Stimulated activated CD8-positive, alpha-beta memory T cell treated with anti-CD3 and anti-CD28 coated beads, Interleukin-15, amount 100 ng/mL, for 1 hour (primary cell): ENCODE measurements at places on chromosomes 5 and 9.

DNA sequence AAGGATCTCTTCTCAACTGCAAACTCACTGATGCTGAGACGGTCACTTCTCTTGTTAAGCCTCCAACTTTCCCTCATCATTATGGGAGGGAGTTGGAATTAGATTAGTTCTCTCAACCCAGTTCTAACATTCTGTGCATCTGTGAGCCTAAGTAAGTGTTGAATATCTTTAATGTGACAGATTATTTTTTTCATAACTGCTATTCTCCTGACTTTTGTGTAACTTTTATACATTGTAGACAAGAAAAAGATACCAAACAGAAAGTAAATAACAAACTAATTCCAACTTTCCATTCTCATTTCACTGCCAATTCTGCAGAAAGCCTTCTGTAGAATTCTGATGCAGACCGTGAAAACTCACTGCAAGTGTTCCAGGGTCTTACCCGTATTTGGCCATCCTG is 813.5 kb downstream of the TLE4 start:
- no peak for DNase-seq

GRCh38 chr5:61767231-61768080 is 435.4 kb downstream of the ZSWIM6 start:
- DNase-seq = no peak

GRCh38 chr9:109082091-109082620 is 37.6 kb downstream of the TMEM245 start:
- no peak for DNase-seq

DNA sequence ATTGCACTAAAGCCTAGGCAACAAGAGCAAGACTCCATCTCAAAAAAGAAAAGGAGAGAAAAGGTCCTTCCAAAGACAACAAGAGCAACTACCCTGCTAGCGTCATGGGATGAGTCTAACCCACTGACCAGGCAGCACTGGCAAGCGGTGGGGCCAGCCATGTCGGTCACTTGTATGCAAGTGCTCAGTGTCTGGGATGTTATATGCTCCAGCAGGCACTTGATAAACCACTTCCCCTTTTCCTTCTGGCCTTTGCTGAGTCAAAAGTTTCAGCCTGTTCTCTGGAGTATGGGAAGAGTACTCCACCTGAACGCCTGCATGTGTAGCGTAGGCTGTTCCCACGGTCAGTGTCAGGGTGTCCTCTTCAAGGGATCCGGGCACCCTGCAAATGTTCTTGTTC is 9.2 kb upstream of the MXD3 start:
- no peak for DNase-seq

DNA sequence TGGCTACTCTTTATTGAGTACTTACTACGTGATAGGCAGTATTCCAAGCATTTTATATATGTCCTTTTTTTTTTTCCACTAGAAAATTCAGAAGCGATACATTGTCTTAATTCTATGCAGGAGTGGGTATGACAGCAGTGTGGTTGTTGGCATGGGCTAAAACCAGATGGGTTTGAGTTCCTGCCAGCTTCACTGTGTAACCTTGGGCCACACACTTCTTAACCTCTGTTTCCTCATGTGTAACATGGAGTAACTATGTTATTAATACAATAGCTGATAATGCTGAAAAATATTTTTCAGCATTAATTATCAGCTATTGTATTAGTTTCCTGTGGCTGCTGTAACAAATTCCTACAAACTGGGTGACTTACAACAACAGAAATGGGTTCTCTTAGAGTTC is 12.0 kb downstream of the SNX18 start:
- no peak for DNase-seq

DNA sequence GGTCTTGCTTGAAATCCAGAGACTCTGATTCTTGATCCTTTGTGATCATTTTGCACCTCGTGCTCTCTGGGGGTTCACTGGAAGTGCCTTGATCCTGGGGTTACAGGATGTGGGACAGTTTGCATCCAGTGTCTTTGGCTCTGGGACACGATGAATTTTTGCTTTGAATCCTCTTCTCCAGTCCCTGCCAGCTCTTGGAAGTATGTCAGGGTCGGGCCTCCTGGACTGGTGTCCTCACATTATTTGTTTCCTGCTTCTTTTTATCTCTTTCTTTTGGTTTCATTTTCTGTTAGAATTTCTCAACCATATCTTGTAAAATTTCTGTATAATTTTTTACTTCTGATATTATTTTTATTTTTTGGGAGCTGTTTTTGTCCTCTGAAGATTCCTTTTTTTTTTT is 34.2 kb downstream of the SECISBP2 start:
- DNase-seq = no peak

GRCh38 chr5:111243318-111243717 is 19.1 kb downstream of the CAMK4 start:
- no peak for DNase-seq

DNA sequence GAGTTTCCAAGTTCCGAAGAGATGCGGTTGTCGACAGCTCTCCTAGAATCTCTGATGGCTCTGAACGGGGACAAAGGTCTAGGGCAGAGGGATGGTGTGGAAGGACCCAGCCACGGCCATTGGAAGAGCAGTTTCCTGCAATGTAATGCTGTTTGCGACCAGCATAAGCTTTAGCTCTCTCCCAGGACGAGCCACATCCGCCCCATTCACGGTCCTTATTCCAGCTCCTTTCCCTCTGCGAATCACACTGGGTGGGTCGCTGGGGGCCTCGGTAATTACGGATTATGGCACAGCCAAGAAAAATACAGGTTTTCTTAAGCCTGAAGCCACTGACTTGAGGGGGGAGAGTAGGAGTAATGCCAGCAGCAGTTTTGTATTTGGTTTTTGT is 22.7 kb downstream of the ANXA2R start:
- no peak for DNase-seq

- DNase-seq = no peak
These were observed 119.7 kb downstream of the CHSY3 start for GRCh38 chr5:130024006-130024405.

- no peak for DNase-seq
These were observed 38.4 kb downstream of the EGR1 start for GRCh38 chr5:138503487-138504270.

GRCh38 chr9:101536938-101537337 is 3.3 kb downstream of the RNF20 start:
- DNase-seq = no peak

GRCh38 chr5:7772141-7772540 is 78.8 kb downstream of the CFAP90 start:
- DNase-seq = no peak

- no peak for DNase-seq
These were observed 16.2 kb downstream of the ATPSCKMT start for GRCh38 chr5:10233505-10233904.

- no peak for DNase-seq
These were observed 41.3 kb downstream of the MACROH2A1 start for GRCh38 chr5:135357685-135358084.

DNA sequence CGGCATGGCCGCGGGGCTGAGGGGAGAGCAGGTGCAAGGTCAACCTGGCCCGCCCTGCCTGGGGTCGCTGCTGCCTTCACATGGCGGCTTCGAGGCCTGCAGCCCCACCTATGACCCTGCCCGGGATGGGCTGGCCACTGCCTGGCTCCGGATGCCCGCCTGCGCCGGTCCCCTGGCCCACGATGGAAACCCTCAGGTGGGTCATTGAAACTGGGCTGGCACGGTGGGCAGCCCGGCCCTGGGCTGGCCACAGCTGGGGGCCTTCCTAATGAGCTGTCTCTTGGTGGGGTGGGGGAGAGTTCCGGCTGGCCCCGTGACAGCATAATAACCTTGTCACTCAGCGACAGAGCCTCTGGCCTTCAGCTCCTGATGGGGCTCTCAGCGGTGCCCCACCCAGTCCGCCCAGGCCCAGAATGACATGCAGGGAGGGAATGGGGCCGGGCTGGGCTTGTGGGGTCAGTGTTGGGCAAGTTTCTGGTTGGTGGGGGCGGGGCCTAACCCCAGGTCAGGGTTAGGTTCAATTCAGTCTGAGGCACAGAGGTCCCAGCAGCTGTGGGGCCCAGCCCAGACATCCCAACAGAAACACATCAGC is at the start of gene CCDC187:
Gene CCDC187, minus strand, starts transcription at position 270 of the 592 bp plus-strand sequence. Its CDS starts 264 bp downstream, at position 6.
- no peak for DNase-seq

- DNase-seq = no peak
These were observed 23.7 kb downstream of the ACTL7A start for GRCh38 chr9:108885643-108886348.

GRCh38 chr9:82903503-82903902 is 159.4 kb downstream of the RASEF start:
- DNase-seq = no peak

DNA sequence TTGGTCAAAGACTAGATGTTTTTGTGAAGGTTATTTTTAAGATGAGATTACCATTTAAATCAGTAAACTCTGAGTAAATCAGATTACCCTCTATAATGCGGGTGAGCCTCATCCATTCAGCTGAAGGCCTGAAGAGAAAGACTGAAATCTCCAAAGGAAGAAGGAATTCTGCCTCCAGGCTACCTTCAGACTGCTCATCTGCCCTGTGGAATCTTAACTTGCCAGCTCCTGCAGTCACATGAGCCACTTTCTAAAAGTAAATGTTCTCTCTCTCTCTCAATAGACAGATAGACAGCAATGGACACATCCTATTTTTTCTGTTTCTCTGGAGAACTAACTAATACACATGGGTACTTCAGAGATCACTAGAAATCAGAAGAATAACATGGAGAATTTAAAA is 182.8 kb downstream of the CFAP90 start:
- no peak for DNase-seq

DNA sequence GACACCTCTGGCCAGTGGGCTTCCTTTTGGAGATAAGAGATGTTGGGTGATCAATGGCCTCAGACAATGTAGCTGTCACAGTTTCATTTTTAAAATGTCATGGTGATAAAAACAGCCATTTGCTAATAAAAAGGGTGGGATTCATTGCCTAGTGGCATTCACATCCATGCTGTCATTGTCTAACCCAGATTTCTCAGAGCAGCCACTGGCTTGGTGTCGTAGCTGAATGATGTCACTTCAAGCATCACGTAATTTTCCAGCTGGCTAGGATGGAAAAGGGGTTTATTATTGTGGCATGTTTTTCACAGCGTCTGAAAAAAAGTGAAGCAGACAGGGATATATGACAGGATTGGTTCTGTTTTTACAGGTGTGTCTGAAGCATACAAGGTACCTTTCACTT is 184.7 kb downstream of the AOPEP start:
- DNase-seq = no peak

- DNase-seq = no peak
These were observed 66.4 kb downstream of the OTULIN start for GRCh38 chr5:14730881-14731280.

GRCh38 chr9:32606811-32607210 is 28.7 kb downstream of the TAF1L start:
- no peak for DNase-seq

DNA sequence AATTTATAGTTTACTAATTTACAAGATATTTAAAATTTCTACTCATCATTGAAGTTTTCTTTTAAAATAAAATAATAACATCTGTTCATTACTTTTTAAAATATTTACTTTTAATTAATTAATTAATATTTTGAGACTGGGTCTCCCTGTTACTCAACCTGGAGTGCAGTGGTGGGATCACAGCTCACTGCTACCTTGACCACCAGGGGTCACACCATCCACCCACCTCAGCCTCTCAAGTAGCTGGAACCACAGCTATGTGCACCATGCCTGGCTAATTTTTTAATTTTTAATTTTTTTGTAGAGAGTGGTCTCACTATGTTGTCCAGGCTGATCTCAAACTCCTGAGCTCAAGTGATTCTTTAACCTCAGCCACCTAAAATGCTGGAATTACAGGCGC is 1013.6 kb downstream of the CDH9 start:
- no peak for DNase-seq

DNA sequence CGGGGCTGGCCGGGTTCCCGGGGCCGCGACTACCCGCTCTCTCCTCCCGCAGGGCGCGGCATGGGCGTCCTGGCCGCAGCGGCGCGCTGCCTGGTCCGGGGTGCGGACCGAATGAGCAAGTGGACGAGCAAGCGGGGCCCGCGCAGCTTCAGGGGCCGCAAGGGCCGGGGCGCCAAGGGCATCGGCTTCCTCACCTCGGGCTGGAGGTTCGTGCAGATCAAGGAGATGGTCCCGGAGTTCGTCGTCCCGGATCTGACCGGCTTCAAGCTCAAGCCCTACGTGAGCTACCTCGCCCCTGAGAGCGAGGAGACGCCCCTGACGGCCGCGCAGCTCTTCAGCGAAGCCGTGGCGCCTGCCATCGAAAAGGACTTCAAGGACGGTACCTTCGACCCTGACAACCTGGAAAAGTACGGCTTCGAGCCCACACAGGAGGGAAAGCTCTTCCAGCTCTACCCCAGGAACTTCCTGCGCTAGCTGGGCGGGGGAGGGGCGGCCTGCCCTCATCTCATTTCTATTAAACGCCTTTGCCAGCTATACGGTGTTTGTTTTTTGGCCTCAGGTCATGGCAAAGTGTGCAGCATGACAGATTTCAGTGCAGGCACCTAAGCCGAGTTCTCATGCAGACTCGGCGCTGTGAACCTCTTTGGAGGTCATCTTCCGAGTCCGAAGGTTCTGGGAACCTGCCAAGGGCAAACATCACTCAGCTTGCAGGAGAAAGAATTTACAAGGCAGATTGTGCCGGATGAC is 516 bp downstream of the MRPL41 start:
- DNase-seq = no peak
